ENCODE measurements at places on chromosomes 7 and 10.
A peak's percentile ranks its signal among the peaks of the same experiment; 100 is the strongest.

DNA sequence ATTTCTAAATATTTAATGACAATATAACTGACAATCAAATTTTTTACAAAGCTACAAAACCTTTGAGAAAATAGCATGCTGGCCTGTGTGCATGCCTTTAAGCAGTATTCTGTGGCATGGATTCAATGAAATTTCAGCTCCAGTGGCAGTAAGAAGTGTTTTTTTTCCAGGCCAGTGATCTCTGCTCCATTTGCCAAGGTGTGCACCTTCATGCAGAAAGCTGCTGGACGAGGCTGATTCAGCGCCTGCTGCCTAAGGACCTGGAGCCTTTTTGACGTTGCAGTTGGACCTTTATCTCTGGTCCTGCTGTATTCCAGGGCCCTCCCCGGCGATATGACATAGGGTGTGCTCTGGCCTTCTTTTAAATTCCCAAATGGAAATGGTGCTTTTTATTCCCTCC lies 26.6 kb downstream of the VWC2 start:
- no peak for DNase-seq

DNA sequence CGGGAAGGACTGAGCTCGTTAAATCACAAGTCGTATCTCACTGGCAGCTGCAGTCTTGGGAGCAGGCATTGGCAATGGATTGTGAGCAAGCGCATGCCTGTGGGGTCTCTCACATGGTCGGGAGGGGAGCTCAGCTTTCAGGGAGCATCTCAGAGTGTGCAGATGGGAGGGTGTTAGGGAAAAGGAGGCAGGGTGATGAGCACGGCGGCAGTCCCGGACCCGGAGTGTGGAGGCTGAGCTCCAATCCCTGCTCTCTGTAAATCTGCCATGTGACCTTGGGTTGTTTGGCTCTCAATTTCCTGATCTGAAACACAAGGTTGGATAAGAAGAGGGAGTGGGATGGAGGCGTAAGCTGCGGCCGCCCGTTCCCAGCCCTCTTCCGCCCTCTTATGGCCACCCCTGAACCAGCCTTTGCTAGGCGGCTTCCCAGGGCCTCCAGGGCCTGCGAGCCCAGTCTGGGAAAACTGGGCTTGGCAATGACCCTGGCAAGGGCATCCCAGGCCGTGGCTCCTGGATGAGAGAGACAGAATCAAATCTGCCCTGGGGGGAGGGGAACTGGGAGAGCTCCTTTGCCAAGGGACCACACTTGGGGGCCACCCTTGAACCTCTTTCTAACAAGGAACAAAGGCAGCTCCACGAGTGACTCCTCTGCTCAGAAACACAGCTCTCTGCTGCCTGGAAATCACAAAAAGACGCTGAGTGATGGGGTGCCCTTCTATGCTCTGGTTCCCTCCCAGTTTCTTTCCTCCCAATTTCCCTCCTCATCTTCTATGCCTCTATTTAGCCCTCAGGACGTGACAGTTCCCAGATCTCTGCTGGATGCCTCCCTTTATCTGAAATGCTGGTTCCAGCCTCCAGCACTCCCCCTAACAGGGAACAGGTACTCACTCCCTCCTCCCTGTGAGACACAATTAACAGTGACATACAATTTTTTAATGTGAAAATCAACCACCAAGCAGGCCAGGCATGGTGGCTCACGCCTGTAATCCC lies 41.7 kb upstream of the LOXL4 start:
- peak; percentile 80 for DNase-seq

DNA sequence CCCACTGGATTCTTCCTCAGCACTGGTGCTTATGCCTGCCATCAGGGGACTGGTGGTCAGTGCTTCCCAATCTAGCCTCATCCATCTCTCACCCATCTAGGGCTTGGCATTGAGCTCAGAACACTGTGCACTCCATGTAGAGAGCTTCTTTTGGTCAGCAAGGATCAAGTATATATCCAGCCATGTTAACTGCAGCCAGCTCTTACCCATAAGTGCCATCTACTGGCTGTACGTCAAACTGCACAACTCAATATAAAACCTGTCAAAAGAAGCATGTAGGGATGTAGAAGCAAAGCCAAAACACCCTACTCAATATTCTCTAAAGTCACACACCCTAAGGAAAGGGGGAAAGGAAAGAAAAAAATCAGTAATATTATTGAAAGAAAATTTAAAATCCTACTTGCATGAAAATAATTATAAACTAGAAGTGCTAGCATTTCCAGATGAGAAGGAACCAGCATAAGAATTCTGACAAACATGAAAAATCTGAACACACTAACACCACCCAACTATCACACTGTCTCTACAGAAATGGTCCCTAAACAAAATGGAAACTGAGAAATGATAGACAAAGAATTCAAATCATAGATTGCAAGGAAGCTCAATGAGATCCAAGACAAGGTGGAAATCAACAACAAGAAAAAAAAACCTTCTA lies 531.1 kb upstream of the STEAP1 start:
- peak; percentile 45 for DNase-seq

DNA sequence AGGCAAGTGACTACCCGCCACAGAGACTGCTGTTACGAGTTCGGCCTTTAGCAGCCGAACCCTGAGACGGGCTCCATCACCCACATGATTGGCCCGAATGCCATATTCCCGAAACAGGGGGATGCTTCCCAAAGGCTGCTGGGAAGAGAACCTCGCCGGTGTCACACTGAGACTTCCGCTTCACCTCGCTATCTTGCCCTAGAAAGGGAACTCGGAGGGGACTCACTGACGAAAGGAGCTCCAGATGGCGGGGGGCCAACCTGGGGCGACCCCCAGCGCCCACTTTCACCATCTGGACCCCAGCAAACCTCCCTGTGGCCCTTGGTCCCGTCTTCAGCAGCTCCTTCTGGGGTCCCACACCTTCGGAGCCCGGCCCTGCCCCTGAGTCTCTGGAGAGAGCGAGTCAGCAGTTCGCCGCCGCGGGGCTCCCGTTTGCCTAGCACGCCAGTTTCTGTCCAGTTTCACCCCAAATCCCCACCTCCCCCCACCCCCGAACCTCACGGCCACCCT lies 529 bp downstream of the HPS1 start:
- peak; percentile 37 for DNase-seq

DNA sequence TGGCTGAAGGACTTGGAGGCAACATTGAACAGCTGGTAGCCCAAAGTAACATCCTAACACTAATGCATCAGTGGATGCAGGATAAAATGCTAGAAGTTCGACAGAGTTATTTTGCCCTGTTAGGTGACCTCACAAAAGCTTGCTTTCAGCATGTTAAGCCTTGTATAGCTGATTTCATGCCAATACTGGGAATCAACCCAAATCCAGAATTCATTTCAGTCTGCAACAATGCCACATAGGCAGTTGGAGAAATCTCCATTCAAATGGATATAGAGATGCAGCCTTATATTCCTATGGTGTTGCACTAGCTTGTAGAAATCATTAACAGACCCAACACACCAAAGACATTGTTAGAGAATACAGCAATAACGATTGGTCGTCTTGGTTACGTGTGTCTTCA lies 62.9 kb downstream of the CCSER2 start:
- no peak for DNase-seq

DNA sequence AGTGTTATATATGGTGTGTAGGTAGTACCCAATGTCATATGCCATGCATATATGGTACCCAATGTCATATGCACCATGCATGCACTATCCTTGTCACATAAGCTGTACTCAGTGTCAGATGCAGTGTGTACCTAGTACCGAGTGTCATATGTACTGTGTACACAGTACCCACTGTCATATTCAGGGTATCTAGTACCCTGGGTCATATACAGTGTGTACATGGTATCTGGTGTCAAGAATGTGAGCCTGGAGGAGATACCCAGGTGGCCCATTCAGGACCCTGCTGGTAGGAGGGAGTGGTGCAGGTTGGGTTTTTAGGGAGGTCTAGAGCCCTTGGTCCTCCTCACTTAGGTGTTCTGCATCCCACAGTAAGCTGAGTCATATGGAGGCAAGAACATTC lies 1.8 kb downstream of the ZMYND11 start:
- peak; percentile 74 for DNase-seq

- no peak for DNase-seq
Observed at GRCh38 chr10:90885176-90885575, 13.4 kb downstream of the RPP30 start.
